ENCODE measurements at places on chromosomes 3 and 15.

- DNase-seq = no peak
These were observed 30.1 kb downstream of the SPSB4 start for GRCh38 chr3:141081141-141081795.

- DNase-seq = peak; percentile 49
These were observed 1.8 kb downstream of the ANP32A start for GRCh38 chr15:68818769-68819494.

- DNase-seq = no peak
These were observed 5.8 kb downstream of the SLC12A6 start for GRCh38 chr15:34331809-34332208.

- DNase-seq = peak; percentile 20
These were observed 48.2 kb upstream of the MYO5C start for GRCh38 chr15:52343831-52344230.

DNA sequence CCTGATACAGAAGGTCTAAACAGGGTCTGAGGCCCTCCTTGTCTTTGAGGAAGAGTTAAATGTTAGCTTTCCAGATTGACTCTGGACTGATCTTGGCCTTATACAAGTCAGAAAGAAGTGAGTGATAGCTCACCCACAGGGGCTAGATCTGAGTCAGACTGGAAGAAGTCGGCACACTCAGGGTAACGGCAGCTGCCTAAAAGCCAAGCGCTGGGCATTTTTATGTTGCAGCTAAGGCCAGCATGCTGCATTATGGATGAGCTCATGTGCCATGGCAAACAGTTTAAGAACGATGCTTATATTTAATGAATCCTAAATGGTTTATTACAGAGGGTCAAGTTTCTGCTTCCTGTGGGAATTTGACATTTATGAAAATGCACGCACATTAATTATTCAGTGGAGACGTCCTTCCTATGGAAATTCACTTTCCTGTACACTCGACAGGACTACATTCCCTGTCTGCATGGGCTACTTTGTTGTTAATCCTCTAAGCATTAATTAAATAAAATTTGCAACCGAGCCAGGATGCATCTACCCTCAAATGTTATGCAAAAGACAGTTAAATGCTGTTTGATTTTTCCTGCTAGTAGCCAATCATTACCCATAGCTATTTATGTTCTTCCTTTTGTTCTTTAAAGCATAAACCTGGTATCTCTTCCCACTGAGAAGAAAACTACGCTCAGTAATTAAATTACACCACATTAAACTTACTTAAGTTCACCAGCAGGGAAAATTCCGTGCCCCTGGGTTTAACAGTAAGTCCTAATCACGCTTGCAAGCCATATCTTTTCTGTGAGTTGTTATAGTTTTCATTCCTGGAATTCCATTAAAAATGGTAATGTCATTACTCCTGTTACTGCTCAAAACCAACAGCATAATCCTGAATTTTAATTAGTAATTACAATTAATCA, 762.7 kb upstream of the CFAP20DC start:
- no peak for DNase-seq

- DNase-seq = no peak
These were observed 65.6 kb upstream of the MBNL1 start for GRCh38 chr3:152202976-152203626.

DNA sequence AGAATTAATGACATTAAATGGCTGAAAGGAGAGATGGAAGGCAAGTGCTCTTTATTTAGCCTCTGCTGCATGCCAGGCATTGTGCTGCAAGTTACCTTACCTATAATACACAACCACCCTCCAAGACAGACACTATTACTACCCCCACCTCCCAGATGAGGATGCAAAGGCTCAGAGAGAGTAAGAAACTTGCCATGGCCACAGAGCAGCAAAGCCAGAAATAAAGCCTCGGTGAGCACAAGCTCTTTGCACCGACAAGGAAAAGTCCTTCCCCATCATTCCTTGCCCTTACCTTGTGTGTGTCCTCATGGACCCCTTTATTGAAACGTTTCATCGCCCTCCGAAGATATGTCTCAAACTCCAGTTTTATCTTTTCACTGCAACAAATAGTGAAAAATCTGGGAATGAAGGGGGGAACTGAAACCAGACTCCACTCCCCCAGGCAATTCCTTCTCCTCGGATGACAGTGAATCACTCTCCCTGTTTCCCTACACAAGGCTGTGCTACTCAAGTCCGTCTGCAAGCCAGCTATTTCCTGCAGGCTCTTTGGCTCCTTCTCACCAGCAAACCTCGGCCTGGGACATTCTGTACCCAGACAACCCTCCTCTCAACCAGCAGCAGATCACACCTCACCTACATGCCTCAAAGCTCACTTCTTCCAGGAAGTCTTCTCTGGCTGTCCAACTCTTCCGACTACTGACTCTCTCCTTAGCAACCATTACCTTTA, 11.4 kb downstream of the XPC start:
- no peak for DNase-seq

- DNase-seq = no peak
These were observed 92.0 kb downstream of the FBN1 start for GRCh38 chr15:48553559-48553958.
